Caco-2 (cell line): ENCODE measurements at places on chromosomes 3 and 15.

DNA sequence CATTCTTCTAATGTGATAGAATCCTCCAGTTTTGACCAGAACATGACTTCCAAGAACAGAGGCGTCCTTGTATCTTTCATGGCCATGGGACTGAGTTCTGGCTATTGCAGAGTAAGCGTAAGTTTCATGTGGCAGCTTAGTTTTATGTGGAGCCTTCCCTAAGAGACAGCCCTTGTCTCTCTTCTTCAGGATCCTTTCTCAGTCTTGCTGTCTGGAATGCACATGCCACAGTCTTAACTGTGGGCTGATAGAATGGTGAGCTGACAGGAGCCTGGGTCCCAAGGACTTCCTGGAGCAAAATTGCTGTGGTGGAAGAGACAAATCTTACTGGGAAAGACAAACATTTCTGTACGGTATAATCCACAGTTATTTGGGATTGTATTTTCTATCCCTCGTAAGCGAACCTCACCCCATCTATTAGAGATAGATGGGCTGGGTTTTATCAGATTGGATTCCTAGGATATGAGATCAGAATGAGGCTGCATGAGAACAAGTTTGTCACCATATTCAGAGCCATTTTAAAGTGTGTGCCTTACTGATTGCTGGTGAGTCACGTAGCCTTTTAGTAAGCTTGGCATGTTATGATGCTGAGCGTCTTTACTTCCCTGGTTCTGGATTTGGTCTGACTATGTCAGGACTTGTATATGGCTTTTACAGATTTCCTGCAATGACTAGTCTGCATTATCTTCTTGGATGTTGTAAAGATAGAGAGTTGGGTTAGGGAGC is 32.8 kb downstream of the CDIN1 start:
- no peak for DNase-seq

GRCh38 chr3:169940470-169941181 is 26.0 kb upstream of the SEC62 start:
- no peak for DNase-seq

DNA sequence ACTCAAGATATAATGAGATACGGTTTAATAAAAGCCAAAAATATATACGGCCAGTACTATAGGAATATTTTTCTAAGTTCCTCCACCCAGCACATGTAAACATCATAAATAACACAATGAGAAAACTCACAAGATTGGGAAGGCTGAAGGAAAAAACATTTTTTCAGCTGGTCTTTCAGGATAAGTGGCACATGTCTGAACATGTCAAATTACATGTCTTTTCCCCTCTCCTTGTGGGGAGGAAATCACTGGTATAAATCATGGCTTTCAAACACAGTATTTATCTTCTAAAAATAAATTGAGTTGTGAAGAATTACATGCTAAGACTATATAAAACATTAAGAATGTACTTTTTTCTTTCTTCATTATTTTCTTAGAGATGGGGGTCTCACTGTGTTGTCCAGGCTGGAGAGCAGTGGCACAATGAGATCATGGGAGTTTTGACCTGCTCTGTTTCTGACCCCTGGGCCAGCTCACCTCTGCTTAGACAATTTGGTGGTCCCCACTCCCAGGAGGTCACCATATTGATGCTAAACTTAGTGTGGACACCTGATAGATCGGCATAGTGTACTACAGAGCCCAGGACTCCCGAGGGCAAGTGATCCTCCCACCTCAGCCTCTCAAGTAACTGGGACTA is 32.8 kb downstream of the ETV5 start:
- DNase-seq = no peak

DNA sequence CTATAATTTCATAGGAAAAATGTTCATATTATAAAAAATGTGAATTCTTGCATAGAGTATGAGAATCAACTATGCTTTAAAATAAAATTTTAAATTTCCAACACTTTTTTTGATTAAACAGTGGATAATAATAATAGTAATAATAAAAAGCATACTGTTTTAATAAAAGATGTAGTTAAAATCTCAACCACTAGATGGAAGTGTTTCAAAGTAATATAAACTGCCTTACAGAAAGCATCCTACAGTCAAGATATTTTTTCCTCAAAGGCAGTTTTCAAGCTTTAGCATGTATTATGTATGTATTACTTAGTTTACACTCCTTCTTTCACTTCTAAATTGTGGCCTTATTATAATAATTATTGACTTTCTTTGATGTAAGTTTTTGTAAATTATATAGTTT is 217.5 kb downstream of the CHL1 start:
- DNase-seq = no peak

DNA sequence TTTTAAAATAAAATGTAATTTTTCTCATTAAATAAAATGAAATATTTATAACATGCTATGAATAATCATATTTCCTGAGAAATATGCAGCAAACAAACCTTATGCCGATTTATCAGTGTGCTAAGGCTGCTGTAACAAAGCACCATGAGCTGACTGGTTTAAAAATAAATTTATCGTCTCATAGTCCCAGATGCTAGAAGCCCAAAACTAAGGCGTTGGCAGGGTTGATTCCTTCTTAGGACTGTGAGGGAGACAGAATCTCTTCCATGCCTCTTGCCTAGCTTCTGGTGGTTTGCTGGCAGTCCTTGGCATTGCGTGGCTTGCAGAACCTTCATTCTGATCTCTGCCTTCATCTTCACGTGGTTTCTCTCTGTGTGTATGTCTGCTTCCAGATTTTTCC is 740.3 kb downstream of the OTOL1 start:
- no peak for DNase-seq

DNA sequence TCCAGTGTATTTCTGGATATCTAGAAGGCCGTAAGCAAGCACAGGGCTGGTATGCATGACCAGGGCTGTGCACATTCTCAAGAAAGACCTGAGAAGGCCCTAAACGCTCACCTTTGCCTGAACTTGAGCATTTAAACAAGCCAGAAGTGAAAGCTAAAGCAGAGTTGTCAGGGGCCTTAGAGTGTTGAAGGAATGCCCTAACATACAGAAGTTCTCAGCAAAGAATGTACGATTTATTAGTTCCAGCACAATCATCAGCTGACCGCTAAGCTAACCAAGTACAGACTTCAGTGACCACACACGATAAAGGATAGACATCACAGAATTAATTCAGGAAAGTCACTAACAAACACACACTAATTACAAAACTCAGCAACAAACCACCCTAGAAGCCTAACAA is 8.7 kb downstream of the HLTF start:
- DNase-seq = no peak

DNA sequence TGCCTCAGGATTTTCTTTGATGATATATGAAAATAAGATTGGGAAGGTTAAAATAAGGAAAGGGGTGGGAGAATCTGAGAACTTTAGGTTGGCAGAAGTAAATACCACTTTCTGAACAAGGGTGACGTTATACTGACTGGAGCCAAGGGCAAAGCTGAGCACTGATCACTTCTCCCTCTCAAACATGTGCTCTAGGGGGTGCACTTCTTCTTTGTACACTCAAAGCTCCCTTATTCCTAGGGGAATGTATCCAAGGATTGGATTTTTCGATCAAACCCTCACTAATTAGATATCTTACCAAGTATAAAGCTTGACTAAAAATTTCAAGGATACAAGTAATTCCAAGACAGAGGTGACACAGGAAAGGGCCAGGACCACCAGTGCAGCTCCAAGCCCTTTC is 243.9 kb upstream of the UMPS start:
- no peak for DNase-seq

DNA sequence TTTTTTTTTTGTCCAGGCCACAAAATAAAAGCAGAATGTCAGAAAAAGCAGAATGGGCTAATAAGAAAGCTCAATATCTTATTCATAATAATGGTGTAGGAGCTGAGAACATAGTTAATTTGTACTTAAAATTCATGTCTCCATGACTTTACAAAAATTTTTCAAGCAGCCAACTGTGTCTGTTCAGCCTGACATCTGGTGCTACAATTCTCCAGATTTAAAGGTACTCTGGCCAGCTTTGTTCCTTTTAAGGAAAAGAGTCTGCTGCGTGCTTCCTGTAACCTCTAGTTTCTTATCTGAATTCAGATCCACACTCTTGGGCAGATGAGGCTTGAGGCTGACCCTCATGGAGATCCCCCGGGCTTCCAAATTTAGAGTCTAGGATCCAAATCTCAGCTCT is 8.7 kb upstream of the RFX7 start:
- DNase-seq = no peak

GRCh38 chr15:60353245-60353920 is 44.4 kb downstream of the ANXA2 start:
- no peak for DNase-seq

DNA sequence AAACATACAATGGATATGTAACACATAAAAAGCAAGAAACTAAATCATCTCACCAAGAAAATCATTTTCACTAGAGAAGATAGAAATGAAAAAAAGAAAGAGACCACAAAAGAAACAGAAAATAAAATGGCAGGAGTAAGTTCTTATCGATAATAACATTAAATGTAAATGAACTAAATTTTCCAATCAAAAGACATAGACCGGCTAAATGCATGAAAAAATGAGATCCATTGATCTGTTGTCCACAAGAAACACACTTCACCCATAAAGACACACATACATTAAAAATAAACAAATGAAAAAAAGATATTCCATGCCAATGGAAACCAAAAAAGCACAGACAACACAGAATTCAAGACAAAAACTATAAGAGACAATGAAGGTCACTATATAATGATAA is 1771.9 kb downstream of the SI start:
- DNase-seq = no peak

- DNase-seq = no peak
Measured at GRCh38 chr3:140092848-140093536, 158.0 kb downstream of the CLSTN2 start.
